ENCODE measurements at places on chromosomes 11 and 22.

DNA sequence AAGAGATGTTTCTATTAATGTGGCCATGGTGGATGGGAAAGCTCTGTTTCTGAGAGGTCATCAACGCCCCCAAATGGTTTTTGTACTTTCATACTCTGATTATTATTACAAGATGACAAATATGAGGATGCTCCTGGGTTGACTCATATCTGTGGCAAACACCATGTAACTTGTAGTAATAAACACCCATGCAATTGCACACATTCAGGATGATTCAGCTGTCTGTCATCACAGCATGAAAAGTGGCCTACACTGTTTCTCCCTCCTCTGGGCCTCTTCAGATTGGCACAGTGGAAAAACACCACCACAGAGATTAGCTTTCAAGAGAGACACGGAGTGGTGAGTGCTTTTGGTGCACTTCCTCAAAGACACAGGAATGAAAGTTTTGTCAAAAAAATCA is 85.4 kb downstream of the MTNR1B start:
- DNase-seq: no peak

DNA sequence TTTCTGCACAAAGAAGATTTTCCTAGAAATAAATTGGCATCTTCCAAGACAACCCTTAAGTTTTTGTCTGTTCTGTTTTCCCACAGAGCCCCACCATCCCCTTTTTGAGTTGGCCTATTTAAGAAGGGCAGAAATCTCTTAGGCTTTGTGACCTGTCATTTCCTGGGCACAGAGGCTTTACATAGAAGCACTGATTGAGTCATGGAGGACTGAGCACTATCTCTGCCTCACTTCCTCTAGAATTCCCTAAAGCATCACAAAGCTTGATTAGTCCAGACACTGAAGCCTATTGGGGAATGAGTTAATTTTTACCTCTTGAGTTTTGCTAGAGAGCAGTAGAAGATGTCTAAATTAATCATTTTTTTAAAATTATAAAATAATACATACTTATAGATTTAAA is 25.4 kb downstream of the TRIM44 start:
- no peak for DNase-seq

DNA sequence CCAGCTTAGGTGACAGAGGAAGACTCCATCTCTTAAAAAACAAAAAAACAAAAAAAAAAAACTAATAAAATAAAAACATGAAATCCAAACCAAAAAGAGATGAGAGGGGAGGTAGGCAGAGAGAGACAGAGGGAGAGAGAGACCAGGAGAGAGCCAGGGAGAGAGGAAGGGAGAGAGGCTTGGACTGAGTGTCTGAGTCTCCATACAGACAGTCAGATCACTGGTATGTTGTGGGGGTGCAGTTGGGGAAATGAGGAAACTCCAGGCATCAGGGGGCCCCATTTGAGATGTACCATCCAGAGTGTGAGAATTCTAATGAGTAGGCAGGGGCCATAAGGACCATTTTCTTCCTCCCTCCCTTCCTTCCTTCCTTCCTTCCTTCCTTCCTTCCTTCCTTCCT is 53.1 kb upstream of the SEPTIN5 start:
- no peak for DNase-seq

DNA sequence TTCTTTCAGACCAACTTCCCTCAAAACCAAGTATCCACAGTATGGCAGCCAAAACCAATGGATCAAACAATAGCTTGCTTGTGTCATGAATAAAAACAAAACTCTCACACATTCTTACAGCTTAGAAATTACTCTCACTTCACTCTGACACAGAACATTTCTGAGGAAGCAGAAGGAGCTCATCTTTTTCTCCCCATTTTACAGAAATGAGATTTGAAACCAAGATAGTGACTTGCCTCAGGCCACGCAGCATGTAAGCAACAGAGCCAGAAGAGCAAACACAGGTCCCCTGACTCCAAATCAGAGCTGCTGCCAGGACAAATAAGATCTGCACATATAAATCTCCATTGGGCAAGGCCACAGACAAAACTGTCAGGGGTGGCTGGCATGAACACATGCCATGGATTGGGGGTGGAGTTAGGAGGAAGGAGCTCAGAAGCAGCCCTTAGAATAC is 64.8 kb downstream of the RAB30 start:
- DNase-seq: no peak

- no peak for DNase-seq
Measured at GRCh38 chr11:88438721-88439120, 101.2 kb upstream of the CTSC start.

DNA sequence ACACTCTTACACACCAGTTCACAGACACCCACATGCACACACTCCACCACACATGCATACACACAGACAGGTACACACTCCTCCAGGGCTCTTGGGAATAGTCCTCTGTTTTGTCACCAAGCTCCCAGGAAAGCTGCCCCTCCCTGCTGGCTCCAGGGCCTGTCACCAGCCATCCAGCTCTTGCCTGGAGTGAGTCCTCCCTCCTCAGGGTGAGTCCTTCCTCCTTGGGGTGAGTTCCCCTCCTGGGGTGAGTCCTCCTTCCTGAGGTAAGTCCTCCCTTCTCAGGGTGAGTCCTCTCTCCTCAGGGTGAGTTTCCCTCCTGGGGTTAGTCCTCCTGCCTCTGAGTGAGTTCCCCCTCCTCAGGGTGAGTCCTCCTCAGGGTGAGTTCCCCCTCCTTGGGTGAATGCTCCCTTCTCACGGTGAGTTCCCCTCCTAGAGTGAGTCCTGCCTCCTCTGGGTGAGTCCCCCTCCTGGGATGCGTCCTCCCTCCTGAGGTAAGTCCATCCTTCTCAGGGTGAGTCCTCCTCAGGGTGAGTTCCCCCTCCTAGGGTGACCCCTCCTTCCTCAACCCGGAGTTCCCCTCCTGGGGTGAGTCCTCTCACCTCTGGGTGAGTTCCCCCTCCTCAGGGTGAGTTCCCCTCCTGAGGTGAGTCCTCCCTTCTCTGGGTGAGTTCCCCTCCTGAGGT is 100.6 kb upstream of the FGF3 start:
- no peak for DNase-seq

GRCh38 chr11:41534391-41534790 is 74.9 kb upstream of the LRRC4C start:
- DNase-seq: no peak

DNA sequence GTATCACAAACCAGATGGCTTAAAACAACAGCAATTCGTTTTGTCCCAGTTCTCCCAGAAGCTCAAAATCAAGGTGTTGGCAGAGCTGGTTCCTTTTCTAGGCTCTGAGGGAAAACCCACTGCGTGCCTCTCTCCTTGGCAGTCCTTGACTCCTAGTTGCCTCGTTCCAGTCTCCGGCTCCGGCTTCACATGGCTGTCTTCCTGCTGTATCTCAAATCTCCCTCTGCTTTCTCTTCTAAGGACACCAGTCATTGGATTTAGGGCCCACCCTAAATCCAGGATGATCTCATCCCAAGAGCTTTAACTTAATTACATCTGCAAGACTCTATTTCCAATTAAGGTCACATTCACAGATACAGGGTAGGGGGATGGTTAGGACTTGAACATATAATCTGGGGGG is 9.2 kb upstream of the NAA40 start:
- DNase-seq: no peak

GRCh38 chr11:66885469-66885868 is 28.6 kb downstream of the LRFN4 start:
- DNase-seq: no peak

GRCh38 chr22:39017596-39018365 is 3.1 kb upstream of the APOBEC3D start:
- DNase-seq: peak; percentile 93

- DNase-seq: peak; percentile 32
Measured at GRCh38 chr22:42645341-42645937, 3.8 kb downstream of the CYB5R3 start.

DNA sequence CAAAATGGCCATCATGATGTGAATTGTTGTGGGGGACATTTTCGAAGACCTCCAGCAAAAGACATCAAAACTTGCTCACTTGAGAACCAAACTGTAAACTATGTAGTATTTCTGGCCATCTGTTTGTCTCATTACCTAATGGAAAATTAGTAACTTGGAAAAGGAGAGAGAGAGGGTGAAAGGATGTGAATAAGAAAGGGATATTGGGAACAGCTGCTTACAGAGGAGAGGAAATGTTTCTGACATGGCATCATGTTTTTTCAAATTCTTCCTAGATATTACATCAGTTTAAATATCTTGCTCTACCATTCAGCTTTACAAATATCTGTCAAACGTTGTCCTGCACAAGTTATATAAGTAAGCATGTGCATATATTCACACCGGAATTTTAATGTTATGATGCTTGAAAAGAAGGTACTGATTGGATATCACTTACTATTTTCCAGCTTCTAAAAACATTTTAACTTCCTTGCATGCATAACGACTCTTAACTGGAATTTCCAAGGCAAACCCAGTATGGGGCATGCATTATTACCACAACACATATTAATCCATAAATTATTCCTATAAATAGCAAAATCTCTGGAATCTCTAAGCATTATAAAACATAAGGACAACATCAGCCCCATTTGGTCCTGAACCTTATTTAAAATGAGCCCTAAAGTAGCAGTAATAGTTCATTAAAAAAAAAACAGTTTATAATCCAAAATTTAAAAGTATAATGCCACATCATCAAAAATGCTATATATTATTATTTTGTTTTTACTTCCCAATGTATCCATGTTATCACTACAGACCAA is 20.0 kb downstream of the GUCY1A2 start:
- no peak for DNase-seq

DNA sequence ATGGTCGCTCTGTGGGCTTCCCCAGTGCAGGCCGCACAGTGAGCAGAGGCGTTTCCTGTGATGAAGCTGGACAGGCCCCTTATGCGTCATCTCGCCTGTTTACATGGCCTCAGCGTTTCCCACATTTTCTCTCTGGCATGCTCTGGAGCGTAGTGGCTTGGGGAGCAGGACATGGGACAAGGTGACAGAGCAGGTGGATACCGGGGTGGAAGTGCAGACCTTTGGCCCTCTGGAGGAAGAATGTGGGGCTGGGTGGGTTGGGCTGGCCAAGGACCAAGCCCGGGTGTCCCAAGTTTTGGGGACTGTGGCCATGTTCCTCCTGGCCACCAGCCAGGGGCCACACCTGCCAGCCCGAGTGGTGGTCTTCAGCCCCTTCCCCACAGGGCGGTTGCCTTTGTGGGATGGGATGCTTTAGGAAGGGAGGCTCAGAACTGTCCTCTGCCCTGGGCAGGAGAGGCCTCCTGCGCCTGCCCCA is 446.6 kb downstream of the TBC1D22A start:
- no peak for DNase-seq

GRCh38 chr11:73958521-73959141 is 7.8 kb downstream of the DNAJB13 start:
- DNase-seq: no peak

DNA sequence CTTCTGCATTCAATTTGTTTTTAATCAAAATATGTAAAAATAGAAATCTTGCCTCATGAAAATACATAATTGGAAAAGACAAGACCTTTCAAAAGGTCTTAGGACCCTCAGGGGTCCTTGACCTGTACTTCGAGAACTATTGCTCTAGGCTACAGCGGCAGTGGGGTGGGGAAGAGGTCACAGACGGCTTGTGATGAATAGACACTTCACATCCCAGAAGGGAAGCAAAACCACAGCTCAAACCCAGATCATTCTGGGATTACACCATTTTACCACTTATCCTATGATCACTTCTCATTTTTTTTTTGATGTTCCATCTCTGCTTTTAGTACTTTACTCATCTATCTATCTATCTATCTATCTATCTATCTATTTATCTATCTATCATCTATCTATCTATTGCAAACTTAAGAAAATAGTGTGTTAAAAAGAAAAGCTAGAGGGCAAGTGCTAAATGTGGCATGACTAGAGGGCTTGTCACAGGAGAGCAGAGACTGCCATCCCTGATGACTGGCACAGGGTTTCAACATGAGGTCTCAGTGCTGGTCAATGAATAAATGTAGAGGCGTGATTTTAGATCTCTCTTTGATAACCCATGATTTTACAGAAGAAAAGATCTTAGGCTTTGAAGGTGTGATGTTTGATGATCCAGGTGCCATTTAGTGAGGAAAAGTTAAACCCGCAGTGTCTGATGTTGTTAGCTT is 37.1 kb downstream of the RNF141 start:
- DNase-seq: no peak

GRCh38 chr22:46364341-46365165 is 29.0 kb downstream of the TRMU start:
- no peak for DNase-seq

GRCh38 chr11:15720460-15720859 is 605.7 kb downstream of the INSC start:
- DNase-seq: no peak

DNA sequence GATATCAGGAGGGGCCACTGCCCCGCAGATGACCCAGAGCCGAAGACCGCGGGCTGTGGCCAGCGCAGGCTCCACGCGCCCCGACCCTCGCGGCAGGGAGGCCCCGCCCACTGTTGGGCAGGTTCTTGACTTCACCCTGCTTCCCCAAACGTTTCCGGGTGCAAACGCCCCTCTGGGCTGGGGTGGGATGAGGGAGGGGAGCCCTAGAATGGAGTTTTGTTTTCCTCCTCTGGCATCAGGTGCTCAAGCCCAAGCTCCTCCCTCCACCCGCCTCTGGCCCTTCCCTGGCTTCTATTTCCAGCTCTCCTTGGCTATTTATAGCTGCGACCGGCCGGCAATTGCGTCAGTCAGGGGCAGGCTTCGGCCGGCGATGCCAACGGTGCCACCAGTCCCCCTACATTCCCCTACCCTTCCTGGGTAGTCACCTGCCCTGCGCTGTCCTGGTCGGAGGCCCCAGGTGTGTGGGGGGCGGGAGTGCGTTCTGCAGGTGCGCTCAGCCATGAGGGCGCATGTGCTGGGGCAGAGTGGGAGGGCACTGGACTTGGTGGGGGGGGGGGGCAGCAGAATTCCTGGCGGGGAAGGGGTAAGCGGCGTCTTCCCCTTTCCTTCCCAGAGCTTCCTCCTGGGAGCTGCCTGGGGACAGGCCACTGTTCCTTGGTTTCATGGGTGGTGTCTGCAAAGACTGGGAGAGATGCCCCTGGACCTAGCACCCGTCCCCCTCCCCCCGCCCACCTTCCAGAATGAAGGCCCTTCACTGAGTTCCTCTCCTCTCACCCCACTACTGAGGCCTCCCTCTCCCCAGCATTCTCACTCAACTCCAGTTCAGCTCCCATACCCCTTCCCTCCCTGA is 23.6 kb downstream of the DUSP8 start:
- peak; percentile 83 for DNase-seq

DNA sequence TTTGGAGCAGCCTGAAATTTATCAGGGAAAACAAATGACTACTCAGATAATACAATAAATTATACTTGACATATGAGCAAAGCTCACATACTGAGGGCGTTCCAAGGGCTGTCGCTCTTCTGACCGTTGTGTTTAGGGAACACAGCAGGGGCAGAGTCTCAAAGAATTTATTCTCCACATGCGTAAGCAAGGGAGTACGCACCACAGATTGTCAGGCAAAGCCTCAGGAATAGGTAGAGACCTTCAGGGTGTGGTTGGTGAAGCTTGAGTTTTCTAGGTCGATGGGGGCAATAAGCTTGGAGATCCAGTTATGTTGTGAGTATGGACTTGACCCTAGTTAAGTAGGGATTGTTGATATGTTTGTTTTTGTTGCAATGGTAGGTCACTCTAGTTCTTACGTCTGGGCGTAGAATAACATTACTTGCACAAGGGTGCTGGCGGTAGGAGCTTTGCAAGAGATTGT is 830 bp downstream of the ACAT1 start:
- no peak for DNase-seq

Measured in H9 (cell line).